NCI-H2081 treated with DMSO at 0.1 percent for 48 hours (cell line): ENCODE measurements at places on chromosomes 2 and 18.

GRCh38 chr2:74856004-74856578 is 22.2 kb downstream of the HK2 start:
- no peak for DNase-seq

DNA sequence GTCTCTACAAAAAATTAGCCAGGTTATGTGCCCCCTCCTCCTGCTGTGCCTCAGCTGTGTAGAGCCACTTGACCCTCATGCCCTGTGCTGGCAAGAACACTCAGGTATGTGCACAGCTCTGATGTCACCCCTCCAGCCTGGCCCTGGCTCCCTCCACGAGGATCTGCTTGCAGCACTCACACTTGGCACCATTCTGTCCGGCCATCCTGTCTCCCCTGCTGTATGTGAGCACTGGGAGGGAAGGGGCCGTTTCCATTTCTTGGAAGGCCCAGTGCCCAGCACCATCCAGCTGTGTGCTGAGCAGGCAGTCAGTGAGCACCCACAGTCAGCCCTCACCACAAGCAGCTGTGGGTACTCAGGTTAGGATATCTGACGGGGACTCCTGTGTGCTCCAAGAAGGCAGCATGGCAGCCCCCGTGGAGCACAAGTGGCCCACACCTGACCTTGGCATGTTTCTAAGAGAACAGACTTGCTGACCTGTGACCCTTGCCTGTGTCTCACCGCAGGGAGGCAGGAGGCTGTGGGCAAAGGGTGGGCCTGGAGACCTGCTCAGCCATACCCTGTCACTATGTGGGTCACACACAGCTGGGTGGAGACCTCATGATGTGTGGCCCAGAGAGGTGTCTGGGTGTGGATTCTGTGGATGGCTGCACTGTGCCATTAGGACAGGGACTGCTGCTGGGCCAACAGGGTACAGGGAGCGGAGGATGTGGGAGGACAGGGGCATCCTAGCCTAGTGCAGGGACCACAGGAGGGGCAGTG is 31.5 kb downstream of the USP34 start:
- DNase-seq = no peak

DNA sequence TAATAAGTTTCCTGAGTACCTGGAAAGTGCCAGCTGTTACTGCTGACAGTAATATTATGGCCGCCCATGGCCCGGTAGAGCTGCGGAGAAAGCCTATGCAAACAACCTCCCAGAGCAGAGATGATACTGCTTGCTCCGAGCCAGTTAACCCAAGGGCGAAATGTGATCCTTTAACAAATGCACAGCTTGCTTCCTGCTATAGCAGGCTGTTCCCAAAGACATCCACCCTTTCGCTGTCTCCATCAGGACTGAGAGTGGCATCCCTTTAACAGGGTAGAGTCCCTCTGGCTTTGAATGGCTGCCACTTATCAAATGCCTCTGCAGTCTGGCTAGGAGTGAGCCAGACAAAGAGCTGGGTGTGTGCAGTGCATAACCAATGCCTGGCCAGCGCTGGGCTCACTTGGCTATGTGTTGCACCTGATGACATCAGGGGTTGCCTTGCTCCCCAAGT is 69.7 kb upstream of the DAPL1 start:
- no peak for DNase-seq

- DNase-seq = no peak
Measured at GRCh38 chr2:109138449-109138848, 9.4 kb downstream of the SH3RF3 start.

- DNase-seq = peak; percentile 22
Measured at GRCh38 chr2:54457323-54458023, 1.3 kb downstream of the SPTBN1 start.

DNA sequence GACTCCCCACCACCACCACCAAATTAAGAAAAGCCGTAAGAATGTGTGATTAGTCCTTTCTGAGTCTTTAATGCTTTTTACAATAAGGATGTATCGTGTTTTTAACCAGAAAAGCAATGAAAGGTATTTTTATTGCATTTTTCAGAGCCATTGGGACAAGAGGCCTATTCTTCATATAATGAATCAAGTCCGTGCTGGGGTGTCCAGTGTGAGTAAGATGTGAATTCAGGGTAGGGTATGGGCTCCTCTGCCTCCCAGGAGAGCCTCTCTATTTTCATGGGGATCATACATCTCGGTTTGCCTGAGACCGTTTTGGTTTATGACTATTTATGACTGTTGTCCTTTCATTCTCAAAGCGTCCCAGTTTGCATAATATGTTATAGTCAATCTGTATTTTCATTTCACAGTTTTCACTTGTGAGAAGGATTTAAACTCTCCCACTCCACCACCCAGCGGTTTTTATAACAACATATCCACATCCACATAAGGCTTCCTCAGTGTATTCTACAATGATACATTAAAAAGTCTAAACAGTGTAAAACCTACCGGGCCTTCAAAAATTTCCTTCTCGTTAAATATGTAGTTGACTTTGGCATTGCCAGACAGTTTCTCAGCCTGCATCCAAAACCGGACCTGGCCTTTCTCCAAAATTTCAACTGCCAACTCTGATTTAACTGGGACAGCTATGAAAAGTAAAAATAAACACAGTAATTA is 80.8 kb upstream of the LPIN2 start:
- peak; percentile 74 for DNase-seq

- DNase-seq = no peak
Measured at GRCh38 chr18:65282096-65282495, 468.7 kb upstream of the CDH7 start.

DNA sequence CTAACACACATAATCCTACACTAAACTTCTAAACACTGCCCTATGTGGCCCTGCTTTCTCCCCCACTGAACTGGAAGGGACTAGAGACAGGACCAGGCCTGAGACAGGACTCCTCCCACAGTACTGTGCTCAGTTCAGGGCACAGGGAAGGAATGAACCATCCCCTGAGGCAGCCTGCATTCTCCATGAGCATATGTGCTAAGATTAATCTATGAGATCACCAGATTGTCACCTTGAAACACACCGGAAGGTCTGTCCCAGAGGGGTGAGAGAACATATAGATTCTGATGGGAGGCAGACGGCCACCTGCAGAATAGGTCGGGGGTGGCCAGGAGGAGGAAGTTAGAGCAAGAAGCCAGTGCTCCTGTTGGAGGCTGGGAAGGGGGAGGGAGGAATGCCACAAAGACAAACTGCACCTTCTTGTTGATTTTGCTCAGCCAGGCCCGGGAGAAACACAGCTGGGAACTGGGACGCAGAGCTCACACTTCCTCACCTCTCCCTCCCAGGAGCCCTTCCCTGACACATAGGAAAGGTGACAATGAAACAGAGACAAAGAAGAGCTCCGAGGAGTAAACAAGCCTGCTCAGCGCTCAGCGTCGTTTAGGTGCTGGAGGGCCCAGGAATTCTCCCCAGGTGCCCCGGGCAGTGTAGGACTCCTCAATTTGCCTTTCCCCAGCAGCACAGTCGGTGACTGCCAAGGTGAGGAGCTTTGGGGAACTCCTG is 52.1 kb downstream of the ZBTB7C start:
- no peak for DNase-seq

GRCh38 chr2:233025706-233026105 is 6.8 kb upstream of the NEU2 start:
- DNase-seq = no peak

DNA sequence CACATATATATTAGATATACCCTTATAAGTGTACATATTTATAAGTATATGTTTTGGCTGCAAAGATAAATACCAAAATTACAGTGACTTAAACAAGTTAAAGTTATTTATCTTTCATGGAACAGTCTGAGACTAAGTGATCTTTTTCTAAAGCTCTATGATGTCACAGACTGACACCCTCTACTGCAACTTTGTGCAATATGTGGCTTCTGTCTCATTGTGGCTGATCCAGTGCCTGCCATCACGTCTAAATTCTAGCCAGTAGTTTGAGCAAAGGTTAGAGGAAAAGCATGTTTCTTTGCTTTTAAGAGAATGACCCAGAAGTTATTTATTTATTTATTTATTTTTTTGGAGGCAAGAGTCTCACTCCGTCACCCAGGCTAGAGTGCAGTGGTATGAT is 13.8 kb upstream of the GATA6 start:
- no peak for DNase-seq

DNA sequence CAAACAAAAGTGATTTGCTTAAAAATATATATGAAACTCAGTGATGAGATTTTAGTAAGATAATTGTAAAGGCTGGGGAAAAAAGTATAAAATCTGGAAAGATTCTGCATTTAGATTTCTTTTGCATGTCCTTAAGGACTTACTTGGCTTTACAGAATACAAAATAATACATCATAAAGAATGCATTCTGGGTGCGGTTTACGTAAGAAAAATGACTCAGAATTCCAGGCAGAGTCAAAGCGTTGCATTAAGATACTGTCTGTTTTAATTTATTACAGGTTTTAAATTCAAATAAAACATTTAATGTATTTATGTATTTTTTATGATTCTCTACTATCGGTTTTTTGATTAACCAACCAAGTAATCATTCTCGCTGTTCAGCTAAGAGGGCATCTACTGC is 178.0 kb downstream of the SH3BP4 start:
- no peak for DNase-seq

- DNase-seq = no peak
Measured at GRCh38 chr2:157194844-157195243, 62.7 kb upstream of the GALNT5 start.

- DNase-seq = no peak
Measured at GRCh38 chr2:163436963-163437362, 298.8 kb downstream of the FIGN start.

DNA sequence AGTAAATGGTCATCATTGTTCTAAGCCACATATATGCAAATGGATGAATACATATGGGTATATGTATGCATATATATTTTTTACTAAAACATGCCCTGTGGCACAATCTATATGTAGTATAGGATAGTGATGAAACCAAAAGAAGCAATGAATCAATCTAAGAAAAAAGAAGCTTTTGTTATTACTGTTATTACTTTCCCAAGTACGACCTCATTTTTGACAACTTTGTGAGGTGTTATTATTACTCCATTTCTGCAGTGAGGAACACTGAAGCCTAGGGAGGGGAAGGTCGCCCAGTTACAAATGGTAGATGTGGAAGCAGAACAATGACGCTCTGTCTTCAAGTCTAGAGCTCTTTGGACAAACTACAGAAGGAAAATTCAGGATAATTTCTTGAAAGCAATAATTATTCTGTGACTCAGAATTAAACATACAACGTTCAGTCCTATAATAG is 38.3 kb downstream of the STAT4 start:
- no peak for DNase-seq

GRCh38 chr18:53253789-53254188 is 913.8 kb downstream of the DCC start:
- no peak for DNase-seq

DNA sequence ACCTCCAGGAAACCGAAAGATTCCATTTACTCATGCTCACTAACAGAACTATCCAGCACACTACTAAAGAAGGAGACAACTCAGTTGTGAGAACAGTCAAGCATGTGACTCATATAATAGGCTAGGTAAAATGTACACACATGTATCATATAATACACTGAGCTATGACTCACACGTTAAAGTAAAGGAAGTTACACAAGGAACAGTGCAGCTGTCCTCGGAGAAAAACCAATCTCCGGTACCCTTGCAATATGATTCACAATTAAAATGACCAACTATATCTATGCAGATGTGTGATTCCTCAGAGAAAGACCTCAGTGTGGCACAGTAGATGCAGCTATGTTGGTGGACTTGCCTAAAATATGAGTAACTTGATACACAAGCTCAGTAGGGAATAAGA is 76.5 kb downstream of the STRN start:
- no peak for DNase-seq

GRCh38 chr2:75705921-75706320 is 4.8 kb downstream of the GCFC2 start:
- no peak for DNase-seq

- no peak for DNase-seq
Measured at GRCh38 chr2:212364112-212364985, 174.3 kb downstream of the ERBB4 start.

DNA sequence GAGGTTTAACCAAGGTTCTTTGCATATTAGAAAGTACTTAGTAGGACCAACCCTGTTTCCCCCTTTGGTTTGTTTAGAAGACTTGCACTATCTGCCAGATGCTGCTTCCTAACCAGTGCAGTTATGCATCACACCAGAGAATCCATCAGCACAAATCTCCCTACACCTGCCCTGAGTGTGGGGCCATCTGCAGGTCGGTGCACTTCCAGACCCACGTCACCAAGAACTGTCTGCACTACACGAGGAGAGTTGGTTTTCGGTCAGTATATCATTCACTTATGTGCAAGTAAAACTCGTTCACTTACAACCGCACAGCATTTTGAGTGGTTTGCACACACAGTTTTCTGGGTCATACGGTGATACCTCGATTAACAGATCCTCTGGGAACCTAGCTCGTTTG is 69.7 kb downstream of the ZNF532 start:
- DNase-seq = no peak

DNA sequence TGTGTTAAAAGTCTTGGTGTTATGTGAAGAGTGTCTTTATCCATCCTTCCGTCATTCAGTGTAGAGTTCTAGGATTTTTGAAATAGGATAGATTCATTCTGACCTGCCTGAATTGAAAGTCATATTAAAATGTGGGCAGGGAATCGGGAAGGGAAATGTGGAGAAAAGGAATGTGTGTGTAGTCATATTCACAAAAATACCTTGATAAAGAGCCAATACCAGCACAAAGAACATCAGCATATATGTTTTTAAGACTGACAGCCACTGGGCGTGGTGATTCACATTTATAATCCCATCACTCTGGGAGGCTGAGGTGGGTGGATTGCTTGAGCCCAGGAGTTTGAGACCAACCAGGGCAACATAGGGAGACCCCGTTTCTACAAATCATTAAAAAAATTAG is 188.1 kb downstream of the CAMKMT start:
- DNase-seq = no peak

DNA sequence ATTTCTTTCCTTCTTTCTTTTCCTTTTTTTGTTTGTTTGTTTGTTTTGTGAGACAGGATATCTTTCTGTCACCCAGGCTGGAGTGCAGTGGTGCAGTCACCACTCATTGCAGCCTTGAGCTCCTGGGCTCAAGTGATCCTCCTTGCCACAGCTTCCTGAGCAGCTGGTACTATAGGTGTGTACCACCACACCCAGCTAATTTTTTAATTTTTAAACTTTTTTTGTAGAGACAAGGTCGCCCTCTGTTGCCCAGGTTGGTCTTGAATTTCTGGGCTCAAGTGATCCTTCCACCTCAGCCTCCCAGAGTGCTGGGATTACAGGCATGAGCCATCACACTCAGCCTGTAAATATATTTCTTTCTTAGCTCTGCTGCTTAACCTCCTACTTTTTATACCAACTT is 83.4 kb upstream of the CYP20A1 start:
- no peak for DNase-seq
